ENCODE measurements at places on chromosomes 3 and 15.

DNA sequence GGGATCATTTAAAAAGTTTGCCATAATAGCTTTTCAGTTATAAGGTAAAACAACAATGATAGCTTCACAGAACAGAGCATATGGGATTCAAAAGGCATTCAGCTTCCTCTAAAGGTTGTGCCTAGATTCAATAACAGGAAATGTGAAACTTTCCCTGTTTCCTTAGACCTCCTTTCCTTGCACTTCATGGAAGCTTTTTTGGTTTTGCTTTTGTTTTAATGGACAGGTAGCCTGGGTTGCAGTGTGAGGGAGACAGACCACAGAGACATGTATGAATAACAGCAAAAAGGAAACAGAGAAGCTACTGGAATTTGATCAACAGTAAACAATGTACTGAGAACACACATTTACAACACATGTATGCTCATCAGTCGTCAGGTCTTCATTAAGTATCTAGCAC is 2.3 kb upstream of the TNFAIP8L3 start:
- DNase-seq: no peak

DNA sequence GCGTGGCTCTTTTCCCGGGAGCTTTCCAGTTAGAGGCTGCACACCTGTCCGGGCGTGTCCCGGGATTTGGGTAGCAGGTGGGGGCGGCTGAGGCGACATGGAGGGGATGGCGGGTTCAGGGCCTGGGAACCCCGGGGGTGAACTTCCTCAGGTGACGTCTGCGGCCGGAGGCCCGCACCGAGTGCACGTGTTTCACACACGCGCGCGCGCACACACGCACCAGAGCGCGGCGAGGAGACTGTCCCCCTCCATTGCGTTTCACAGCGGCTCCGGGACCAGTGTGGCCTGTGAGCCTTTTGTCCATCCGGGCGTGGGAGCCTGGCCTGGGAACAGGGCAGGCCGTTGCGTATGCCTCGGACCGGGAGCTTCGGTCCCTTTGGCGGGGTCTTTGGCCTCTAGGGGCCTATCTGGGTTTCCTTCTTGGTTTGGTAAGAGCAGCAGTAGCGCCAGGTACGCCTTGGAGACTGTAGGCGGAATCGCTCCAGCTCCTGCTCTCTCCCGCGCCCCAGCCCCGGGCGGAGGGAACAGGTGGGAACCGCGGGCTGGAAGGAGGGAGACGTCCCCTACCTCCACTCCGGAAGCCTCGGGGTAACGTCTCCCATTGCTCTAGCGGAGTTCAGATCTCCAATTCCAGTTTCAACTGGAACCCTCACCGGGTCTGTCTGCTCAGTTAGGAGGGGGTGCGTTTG is 220.0 kb downstream of the MEIS2 start:
- no peak for DNase-seq

DNA sequence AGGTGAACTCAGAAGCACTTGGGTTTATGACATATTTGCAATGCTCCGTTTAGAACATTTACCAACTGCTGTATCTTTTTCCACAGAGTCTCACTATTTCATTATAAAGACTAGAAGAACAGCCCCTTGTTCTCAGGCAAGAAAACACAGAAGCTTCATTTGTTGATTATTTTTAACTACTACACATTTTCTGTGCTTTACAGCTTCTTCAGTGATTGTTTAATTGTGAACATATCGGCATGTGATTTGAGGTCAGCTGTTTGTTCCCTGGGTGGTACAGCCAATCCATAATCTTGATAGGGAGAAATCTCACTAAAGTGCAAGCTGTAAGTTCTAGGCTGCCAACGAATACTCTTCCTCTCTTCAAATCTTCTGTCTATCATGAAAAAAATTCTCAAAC is 31.0 kb upstream of the DLG1 start:
- no peak for DNase-seq

DNA sequence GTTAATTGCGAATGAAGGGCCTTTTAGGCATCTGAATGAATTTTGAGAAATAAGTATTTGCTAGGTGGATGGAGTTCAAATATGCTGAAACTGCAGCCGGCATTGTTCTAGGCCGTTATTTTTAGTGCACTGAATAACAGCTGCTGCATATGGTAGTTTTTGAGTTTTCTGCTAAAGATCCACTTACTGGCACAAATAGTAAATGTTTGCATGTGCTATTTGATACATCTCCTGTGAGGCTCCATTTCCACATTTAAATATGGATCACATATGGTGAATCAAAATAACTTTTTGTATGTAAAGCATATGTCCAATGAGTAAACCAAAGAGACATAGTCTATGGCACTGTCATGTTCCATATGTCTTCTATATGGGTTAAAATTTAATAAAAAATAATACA is 56.7 kb upstream of the CNTN4 start:
- no peak for DNase-seq

GRCh38 chr3:27528791-27529190 is 44.6 kb upstream of the SLC4A7 start:
- DNase-seq: no peak

- no peak for DNase-seq
These were observed 202.1 kb upstream of the ZBTB20 start for GRCh38 chr3:115348951-115349745.

- no peak for DNase-seq
These were observed 288.9 kb downstream of the FAM43A start for GRCh38 chr3:194974468-194975135.

DNA sequence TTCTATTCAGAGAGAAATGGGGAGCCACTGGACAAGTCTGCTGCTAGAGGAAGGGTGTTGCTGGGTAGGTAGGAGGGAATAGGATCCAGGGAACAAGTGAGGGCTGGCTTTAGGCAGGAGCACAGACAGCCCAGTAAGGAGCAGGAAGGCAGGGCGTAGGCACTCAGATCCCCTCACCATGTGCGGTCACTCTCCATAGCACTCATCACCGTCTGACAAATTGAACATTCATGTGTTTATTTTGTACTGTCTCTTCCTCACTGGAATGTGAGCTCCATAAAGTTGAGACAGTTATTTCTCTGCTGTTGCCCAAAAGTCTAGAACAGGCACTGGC is 24.2 kb upstream of the LRRC34 start:
- no peak for DNase-seq

- DNase-seq: peak; percentile 27
These were observed 214.9 kb upstream of the ARRDC4 start for GRCh38 chr15:97745481-97746071.

- DNase-seq: no peak
These were observed 652.3 kb upstream of the KCNMB2 start for GRCh38 chr3:177883957-177884356.

DNA sequence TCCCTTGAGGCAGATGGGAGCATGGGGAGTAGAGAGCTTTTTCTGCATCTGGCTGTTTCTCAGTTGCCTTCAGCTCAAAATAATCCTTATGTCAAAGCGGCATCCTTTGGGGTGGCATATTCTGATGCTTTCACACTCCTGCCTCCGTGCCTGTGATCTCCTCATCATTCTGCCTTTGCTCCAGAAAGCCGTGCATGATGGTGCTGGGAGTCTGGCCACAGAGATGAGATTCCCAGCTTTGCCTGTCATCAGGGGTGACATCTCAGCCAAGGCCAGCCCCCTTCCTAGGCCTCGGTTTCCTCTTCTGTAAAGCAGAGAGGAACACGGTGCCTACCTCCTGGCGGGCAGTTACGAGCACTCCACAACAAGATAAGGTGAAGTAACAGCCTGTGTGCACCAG is 96.3 kb upstream of the ALDH1A3 start:
- DNase-seq: no peak

Measured in NT2/D1 (cell line).